ENCODE measurements at places on chromosomes 3 and 15.

GRCh38 chr3:127050733-127051132, 67.8 kb downstream of the PLXNA1 start:
- no peak for ATAC-seq

DNA sequence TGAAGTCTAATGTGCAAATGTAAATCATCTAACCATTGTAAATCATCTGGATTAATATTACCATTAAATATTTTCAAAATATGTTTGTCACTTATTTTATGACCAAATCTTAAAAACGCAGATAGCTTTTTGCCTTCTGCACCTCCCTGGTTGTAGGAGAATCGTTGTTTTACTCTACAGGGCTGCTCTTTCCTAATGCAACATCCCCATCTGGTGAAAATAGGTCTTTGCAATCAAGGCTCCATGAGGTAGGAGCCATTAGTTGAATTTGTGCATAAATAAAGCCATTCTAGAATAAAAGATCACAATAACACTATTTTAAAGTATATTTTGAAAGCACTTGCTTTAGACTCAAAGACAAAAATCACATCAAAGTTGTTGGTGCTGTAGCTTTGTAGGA, 535.6 kb upstream of the AGTR1 start:
- no peak for ATAC-seq

- peak; percentile 92 for ATAC-seq
Observed at GRCh38 chr15:64249406-64249805, 86.6 kb upstream of the PPIB start.

DNA sequence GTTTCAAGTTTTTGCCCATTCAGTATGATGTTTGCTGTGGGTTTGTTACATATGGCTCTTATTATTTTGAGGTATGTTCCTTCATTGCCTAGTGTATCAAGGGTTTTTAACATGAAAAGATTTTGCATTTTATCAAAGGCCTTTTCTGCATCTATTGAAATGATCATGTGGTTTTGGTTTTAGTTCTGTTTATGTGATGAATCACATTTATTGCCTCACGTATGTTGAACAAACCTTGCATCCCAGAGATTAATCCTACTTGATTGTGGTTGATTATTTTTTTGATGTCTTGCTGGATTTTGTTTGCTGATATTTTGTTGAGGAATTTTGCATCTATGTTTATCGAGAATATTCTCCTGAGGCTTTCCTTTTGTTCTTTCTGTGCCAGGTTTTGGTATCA, 39.4 kb downstream of the TMCO5A start:
- ATAC-seq = no peak

- no peak for ATAC-seq
Observed at GRCh38 chr3:160001148-160001760, 12.6 kb downstream of the IL12A start.

GRCh38 chr15:83698294-83698693, 44.4 kb downstream of the ADAMTSL3 start:
- no peak for ATAC-seq

- no peak for ATAC-seq
Observed at GRCh38 chr3:174417573-174417972, 441.6 kb upstream of the NAALADL2 start.

DNA sequence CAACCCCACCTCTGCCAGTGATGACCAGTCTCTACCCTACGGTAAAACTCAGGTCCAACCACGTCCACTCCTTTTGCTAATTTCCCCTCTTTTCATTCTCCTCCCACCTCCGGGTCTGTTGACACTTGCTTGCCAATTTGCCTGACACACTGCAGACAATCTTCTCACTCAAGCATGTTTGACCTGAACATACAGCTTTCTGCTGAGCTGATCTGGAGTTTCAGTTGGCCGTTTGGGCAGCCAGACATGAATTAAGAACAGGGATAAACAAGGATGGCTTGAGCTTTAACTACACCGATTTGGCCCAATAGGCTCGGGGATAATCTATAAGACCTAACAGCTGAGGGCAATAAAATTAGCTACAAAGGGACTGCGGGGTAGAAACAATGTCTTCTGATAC, 758.6 kb upstream of the CFAP20DC start:
- no peak for ATAC-seq

- no peak for ATAC-seq
Observed at GRCh38 chr3:125054449-125055329, 1.1 kb downstream of the HEG1 start.

DNA sequence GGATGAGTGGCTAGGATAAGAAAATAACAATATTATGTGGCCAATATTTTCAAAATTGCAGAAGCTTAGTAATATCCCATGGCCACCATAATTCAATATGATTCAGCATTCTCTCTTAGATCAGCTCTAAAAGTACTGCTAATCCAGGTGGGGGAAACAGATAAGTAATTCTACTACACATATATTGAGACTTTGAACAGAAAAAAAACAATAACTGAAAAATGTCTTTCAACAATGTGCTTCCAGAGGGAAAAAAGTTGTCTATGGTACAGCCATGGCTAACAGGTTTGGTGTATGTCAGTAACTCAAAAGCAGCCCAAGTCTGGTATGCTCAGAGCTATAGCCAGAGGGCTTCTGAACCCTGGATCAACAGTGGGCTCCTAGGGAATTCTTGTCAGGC, 42.4 kb upstream of the PPIB start:
- no peak for ATAC-seq

DNA sequence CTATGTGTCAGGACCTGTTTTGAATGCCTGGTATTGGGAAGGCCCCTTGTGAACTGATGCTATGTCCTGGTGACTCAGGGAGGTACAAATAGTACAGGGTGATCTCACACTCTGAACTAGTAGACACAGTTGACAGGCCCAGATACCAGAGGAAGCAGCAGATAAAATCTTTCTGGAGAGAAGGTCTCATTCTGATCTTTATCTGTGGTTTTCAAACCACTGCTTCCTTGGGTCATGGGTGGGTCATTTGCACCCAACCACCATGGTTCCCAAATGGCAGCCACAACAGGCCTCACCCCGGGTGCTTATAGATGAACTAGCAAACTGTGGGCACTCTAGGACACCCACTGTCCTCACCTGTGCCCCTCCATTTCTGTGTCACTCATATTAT, 43.4 kb downstream of the PXYLP1 start:
- ATAC-seq = no peak

- ATAC-seq = no peak
Observed at GRCh38 chr3:47010111-47010712, 30.7 kb downstream of the NBEAL2 start.

GRCh38 chr3:35678643-35679161, 39.4 kb downstream of the ARPP21 start:
- no peak for ATAC-seq

- no peak for ATAC-seq
Observed at GRCh38 chr3:5314897-5315296, 127.4 kb downstream of the EDEM1 start.

DNA sequence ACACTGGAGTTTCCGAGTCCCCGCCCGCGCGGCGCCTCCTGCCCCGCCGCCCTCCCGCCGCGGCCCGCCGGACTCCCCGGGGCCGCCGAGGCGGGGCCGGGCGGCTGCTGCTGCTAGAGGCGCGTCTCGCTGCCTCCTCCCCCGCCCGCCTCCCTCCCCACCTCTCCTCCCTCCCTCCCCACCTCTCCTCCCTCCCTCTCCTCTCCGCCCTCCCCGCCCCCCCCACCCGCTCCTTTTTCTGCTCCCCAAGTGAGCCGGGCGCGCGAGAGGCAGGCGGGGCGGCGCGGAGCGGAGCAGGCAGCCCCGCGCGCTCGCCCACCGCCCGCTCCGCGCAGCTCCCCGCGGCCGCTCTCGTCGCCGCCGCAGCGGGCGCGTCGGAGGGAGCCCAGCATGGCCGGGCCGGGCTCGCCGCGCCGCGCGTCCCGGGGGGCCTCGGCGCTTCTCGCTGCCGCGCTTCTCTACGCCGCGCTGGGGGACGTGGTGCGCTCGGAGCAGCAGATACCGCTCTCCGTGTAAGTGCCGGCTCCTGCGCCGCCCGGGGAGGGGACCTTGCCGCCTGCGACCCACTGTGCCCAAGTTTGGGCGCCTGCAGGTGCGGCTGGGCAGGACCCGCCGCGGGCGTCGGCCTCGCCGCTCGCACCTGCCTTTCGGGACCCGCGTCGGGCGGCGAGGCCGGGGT, at the start of gene CACNA2D3:
Gene CACNA2D3 (plus strand): TSS at position 229 of the 679 bp plus-strand sequence.
- ATAC-seq = peak; percentile 86

- no peak for ATAC-seq
Observed at GRCh38 chr3:196604548-196604947, 34.9 kb upstream of the NRROS start.

- no peak for ATAC-seq
Observed at GRCh38 chr3:154131830-154132229, 10.6 kb downstream of the ARHGEF26 start.

DNA sequence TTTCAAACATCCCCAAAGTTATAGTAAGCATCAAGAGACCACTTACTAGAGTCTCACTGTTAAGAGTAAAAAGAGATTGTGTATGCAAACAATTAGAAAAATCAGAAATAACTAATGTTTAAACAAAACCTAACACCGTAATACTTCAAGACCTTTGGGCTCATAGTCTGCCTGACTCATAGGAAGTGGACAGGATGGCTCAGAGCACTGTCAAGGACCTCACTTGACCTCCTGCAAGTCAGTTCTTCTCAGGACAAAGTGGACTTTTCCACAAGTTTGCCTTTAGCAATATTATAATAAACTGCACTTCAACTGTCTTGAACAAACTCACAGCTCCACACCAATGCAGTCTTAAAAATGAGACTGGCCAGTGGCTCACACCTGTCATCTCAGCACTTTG, 34.8 kb downstream of the IL12A start:
- no peak for ATAC-seq

- no peak for ATAC-seq
Observed at GRCh38 chr3:169362301-169362700, 301.2 kb downstream of the MECOM start.

DNA sequence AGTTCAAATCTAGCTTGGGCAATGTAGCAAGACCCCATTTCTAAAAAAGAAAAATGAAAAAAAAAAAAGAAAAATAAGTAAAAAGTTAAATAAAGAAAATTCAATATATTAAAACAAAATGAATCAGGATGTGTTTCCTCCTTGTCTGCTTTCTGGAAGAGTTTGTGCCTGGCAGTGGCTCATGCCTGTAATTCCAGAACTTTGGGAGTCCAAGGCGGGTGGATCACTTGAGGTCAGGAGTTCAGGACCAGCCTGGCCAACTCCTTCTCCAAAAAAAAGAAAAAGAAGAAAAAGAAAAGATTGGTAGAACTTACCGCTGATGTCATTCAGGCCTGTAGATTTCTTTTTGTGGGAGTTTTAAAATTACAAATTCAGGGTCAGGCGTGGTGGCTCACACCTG, 36.8 kb downstream of the DAG1 start:
- no peak for ATAC-seq

All from esophagus mucosa (tissue), 1 donor.